Activated effector memory CD4-positive, alpha-beta T cell treated with Interleukin-2 at 50 U/mL for 16 hours (primary cell): ENCODE measurements at places on chromosomes 7 and 10.

- DNase-seq: no peak
Observed at GRCh38 chr10:80122110-80122710, 10.3 kb upstream of the PLAC9 start.

GRCh38 chr7:106571563-106571962 lies 89.4 kb downstream of the CCDC71L start:
- DNase-seq: no peak

GRCh38 chr10:124386186-124387077 lies 32.3 kb downstream of the OAT start:
- DNase-seq: no peak

- DNase-seq: no peak
Observed at GRCh38 chr10:133530506-133530905, 3.3 kb downstream of the CYP2E1 start.

DNA sequence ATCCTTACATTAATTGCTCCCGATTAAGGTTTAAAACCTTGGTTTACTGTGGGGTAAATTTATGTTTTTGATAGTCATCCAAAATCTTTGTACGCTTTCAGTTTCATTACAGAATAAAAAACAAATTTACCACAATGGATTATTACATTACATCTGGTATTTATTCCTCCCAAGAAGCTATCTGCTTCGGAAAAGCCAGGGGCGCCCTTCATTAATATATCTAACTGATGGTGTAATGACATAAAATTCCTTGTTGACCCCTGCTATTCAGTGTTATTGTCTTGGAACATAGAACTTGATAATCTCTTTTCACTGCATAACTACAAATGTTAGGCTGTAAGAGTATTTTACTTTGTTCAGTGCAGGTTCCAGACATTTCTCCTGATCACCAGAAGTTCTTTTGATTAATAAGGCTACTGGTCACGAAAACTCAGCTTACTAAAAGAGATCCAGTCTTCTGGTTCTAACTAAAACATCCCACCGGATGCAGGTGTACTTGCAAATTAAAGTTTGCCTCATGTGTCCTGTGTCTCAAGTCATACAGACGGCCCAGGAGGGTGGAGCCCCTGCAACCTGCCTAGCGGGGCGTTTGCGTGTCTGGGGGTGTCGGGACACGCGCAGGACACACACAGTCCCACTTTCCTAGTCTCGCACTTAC lies 581 bp upstream of the GLCCI1 start:
- DNase-seq: no peak

- no peak for DNase-seq
Observed at GRCh38 chr7:32241636-32242035, 171.4 kb upstream of the PDE1C start.

- no peak for DNase-seq
Observed at GRCh38 chr10:22552888-22553378, 161.4 kb downstream of the PIP4K2A start.

DNA sequence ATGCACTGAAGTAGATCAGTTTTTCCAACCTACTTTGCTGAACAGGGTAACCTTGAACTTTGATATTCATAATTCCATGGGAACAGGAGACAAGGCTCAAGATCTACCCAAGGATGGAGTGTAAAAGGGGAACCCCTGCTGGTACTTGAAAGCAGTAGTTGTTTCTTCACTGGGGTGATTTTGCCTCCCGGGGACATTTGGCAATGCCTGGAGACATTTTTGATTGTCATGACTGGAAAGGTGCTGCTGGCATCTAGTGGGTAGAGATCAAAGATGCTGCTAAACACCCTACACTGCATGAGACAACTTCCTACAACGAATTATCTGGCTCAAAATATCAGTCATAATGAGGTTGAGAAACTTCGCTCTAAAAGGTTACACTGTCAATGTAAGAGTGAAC lies 214.8 kb upstream of the CTBP2 start:
- no peak for DNase-seq

DNA sequence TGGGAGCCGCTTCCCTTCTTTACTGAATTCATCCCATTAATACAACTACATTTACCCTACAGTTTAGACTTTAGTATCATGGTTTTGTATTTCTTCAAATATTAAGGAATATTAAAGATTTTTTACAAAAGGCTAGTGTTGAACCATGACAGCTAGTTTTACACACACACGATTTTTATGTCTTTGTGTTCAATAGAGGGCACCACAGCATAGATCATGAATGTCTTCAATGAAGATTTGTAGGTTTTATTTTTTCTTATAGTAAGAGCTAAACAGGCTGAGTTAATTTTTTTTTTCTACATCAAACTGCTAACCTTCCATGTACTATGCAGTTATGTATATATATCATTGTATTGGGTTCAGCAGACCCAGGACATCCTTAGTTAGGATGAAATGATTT lies 76.9 kb downstream of the SNX10 start:
- no peak for DNase-seq

GRCh38 chr7:95491201-95491600 lies 5.5 kb downstream of the ASB4 start:
- no peak for DNase-seq

- DNase-seq: no peak
Observed at GRCh38 chr10:125262409-125262808, 102.0 kb upstream of the CTBP2 start.

DNA sequence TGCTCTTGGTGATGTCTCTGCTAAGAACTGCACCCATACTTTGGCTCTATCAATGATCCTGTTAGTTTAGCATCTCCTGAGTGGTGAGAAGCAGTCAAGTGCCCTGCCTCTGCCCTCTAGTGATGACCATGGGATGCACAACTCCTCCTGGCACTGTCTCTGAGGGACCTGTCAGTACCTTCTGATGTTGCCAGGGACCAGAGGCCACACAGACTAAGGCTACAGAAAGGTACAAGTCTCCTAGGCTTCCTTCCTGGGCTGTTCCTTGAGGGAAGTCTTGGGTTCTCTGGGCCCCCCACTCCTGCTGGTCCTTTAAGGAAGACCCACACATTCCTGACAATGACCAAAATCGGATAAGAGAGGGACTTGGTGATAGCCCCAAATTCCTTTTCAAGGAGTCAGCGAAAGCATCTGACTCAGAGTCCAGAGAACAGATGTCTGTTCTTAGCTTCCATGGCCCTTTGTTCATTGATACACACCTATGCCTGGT lies 15.3 kb downstream of the NKX2-3 start:
- no peak for DNase-seq

DNA sequence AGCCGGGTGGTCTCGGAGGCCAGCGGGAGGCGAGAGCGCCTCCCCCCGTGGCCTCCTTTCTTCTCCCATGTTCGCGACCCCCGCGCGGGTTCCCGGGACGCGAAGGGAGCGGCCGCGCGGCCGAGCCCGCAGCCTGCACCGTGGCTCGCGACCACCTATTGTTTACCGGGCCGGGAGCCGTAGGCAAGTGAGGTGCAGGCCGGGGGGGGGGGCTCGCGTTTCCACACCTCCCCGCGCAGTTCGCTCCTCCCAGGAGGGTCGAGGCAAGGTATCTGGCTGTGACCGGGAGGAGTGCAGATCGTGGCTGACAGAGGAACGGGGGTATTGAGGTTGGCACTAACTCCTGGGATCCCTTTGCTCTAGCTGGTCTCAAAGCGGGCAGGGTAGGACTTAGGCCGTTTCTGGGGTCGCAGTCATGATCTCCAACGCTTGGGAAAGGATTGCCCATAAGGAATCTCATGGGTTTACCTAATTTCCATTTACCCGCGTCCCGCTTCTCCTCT lies 734 bp downstream of the PTPN12 start:
- DNase-seq: peak; percentile 6

DNA sequence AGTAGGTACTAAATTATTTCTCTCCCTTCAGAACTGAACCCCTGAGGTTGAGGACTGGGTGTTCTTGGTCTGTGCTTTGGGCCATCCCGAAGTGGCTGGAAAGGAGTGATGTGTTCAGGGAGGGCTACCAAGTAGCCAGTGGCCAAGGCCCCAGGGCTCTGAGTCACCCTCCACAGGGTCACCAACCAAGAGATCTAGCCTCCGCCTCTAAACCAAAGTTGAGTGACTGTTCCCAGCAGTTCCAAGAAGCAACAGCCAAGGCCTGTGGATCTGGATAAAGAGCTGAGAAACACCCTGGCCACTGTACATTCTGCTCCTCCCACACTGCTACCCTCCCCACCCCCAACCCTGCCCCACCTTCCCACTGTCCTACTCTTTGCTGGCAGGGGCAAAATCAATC lies 35.5 kb upstream of the KCNMA1 start:
- no peak for DNase-seq

- DNase-seq: no peak
Observed at GRCh38 chr10:4749271-4749574, 76.8 kb upstream of the AKR1E2 start.

DNA sequence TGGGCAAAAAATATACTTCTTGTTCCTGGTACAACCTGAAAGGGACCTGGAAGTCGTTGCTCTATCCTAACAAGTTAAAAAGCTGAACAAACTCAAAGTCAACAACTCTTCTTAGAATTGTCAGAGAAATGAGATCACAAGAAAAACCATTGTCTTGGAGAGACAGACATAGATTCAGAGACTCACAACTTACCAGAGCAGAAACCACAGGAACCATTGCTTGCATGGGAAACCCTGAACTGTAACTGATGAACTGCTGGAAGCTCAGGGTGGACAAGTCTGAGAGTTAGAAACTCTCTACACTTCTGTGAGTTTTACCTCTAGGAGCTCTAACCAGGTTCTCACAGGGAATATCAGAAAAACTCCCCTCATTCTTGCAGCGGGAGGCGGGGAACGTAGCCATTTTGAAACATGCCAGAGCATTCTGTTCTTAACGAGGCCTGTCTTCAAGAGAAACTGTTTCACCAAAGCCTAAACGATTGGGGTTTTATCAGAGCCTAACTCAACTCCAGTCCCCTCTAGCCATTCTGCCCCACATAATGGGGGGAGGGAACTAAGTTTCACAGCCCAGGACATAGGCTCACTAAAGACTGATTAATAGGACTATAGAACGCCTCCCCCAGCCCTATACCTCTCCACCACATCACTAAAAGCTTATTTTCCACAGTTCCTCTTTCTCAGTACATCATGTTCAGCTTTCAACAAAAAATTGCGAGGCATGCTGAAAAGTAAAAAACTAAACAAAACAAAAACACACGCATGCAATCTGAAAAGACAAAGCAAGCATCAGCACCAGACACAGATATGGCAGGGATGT lies 12.0 kb upstream of the GSDME start:
- DNase-seq: no peak

DNA sequence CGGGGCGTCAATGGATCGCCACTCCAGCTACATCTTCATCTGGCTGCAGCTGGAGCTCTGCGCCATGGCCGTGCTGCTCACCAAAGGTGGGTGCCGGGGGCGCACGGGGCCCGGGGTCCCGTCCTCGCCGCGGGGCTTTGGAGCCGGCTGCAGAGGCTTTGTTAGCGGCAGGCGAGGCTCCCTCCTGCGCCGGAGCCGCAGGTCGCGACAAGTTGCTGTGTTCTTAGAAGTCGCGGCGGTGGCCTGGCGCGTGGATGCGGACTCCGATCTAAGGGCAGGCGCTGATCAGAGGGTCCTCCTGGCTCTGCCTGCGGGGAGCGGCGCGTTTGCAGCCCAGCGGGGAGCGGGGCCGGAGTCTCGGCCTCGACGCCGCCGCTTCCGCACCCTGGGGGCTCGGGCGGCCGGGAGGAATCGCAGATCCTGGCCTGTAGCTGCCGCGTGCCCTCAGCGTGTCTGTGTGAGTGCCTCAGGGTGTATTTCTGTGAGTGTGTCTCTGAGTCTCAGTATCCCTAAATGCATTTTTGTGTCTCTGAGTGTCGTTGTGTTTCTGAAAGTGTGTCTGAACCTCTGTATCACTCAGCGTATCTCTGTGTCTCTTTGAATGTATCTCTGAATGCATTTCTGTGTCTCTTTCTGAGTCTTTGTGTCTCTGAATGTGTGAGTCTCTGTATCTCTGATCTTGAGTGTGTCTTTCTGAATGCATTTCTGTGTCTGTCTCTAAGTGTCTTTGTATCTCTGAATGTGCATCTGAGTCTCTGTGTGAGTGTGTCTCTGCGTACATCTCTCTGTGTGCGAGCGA lies 766 bp downstream of the BAMBI start:
- DNase-seq: peak; percentile 1

- no peak for DNase-seq
Observed at GRCh38 chr7:32588657-32589056, 93.4 kb downstream of the AVL9 start.

DNA sequence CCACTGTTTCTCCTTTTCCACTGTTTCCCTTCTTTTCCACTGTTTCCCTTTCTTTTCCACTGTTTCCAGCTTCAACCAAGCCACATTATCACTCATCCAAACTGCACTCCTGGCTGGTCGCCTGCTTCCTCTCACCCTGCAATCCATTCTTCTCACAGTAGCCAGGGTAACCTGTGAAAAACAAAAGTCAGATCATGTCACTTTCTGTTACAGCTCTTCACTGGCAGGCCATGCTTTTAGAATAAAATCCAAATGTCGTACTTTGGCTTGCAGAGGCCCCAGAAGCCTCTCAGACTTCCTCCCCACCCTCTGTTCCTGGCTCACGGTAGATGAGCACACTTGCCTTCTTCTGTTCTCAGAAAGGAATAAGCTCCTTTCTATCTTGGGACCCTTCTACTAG lies 33.9 kb downstream of the STARD3NL start:
- DNase-seq: no peak

- DNase-seq: no peak
Observed at GRCh38 chr7:101549734-101550133, 79.4 kb downstream of the MYL10 start.

GRCh38 chr7:129225206-129225930 lies 538 bp downstream of the AHCYL2 start:
- DNase-seq: peak; percentile 43

- no peak for DNase-seq
Observed at GRCh38 chr10:29878492-29878891, 180.9 kb downstream of the JCAD start.

- no peak for DNase-seq
Observed at GRCh38 chr7:95509199-95509598, 23.5 kb downstream of the ASB4 start.

DNA sequence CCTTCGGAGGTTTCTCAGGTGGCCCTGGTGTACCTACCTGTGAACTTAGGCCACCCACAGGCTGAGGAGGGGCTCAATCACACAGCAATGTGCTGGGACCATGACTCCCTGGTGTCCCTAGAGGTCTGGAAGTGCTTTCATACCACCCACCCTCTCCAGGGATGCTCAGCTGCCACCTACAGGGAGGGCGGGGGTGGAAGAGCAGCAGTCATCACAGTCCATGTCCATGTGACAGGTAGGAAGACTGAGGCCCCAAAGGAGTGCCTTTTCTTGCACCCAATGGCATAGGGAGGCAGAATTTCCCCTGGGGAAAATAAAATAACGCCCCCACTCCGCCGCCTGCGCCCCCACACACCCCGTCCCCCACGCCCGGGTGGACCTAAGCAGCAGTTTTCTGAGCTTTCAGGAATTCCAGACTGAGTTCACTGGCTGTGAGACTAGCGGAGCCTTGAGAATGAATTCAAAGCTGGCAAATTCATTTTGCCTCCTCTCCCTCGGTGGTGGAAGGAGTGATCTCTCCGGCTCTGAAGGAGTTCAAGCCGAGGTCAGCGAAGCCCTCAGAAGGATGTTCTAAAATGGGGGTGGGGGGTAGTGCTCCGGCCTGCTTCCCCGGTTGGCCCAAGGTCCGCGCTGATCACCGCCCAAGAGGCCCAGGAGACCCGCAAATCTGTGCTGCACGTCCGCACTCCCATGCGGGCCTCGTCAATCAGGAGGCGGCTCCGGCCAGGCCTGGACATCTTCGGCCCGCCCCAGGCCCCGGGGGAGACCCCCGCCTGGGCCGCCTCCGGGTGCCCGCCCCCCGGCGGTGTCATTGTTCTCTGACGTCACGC lies 2.1 kb upstream of the ZMIZ1 start:
- DNase-seq: no peak
